Sciatic nerve (tissue), 2 donors: ENCODE measurements at places on chromosomes 12 and 14. TPM values are rescaled to one million over a fixed set of nuclear protein-coding genes. Genes with fewer than 3 reads are reported as not detected.

PRB2 gene
- not detected for total RNA-seq

CPNE6 gene
- total RNA-seq = not detected

ADCY6 gene
- 75.9 TPM for total RNA-seq

SSPN gene
- total RNA-seq = 119 TPM

IKBIP gene
- total RNA-seq = 16.4 TPM

KCNC2 gene
- not detected for total RNA-seq

BICDL1 gene
- total RNA-seq = 1.5 TPM

RAB3IP gene
- total RNA-seq = 15.7 TPM

PAX9 gene
- total RNA-seq = 5.3 TPM

DNA sequence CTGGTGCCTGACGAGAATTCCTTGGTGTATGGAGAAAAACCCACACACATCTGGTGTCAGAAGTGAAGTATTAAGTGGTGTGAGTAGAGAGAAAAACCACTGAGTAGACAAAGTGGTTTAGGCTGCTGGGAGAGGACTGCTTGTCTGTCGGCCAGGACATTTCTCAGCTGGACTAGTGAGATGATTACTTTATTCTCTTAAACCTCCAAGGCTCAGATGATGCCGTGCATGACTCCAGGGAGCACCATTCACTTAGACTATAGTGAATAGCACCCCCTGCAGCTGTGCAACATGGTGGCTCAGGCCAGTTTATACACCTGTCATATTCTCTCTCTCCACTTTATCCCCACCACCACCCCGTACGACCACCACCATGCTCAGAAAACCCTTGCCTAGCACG, 28.5 kb upstream of the NFYB start:
- no peak for DNase-seq

DNA sequence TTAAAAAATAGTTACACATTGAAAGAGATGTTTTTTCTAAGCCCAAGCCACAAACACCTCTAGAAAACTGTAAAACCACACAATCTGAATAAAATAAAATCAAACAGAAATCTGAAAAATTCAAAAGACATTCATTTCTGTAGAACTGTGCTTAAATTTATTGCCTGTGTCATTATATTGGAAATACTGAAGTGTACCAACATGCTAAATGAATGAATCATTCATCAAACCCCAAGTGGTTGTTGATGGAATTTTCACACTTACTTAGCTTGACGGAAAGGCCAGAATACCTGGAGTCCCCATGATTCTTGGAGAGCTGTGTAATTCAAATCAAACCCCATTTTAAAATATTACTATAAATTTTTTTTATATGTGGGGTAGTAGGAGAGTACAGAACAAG, 2.7 kb downstream of the KITLG start:
- DNase-seq = no peak

DNA sequence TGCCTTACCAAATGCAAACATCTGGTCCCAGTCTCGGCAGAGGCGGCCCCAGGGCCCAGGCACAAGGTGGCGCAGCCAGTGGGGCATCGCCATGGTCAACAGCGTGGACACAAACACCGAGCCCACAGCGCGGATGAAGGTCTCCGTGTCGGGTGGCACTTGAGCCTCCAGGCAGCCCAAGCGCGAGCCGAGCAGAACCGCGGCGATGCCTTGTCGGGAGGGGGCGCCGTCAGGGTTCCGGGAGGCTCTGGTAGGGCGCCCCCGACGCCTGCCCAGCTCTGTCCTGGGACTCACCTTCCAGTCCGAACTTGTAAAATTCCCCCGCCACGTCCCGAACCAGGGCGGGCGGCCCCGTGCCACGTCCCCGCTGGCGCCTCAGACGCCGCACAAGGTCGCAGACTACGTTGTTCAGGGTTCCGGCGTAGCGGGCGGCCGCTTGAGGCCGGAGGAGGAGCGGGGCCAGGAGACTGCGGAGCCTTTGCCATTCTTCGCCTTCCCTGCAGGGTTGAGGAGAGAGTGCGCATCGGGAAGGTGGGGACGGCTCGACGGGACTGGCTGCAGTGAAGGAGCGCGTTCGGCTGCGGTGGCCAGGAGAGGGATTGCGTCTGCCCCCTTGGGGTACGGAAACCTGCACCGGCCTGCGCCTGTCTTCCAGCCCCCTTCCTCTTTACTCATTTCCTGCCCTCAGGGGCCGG, 1.7 kb downstream of the CYP27B1 start:
- DNase-seq = no peak

DNA sequence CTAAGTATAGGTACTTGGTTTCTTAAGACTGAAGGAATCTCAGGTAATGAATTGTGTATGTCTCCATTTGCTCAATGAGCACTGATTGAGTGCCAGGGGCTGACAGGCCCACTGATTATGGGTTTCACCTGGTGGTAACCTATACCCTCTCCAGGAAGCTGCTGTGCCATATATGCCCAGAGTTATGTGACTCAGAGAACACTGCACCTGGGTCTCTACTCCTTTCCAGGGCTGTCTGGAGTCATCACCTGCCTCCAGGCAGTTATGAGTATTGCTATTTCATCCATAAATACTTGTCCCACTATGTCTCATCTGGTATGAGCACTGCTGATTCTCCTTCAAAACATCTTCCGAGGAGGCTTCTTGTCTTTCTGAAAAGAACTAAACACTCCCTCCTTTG, 692.9 kb downstream of the BCL11B start:
- DNase-seq = no peak

- DNase-seq = no peak
Observed at GRCh38 chr12:76636121-76636692, 76.6 kb upstream of the OSBPL8 start.

- no peak for DNase-seq
Observed at GRCh38 chr12:104232609-104233280, 17.2 kb downstream of the TXNRD1 start.

- DNase-seq = no peak
Observed at GRCh38 chr12:43551971-43552559, at the start of gene ADAMTS20. ADAMTS20 (minus strand) TSS chr12:43552203; CDS start chr12:43551921, 282 bp downstream.

DNA sequence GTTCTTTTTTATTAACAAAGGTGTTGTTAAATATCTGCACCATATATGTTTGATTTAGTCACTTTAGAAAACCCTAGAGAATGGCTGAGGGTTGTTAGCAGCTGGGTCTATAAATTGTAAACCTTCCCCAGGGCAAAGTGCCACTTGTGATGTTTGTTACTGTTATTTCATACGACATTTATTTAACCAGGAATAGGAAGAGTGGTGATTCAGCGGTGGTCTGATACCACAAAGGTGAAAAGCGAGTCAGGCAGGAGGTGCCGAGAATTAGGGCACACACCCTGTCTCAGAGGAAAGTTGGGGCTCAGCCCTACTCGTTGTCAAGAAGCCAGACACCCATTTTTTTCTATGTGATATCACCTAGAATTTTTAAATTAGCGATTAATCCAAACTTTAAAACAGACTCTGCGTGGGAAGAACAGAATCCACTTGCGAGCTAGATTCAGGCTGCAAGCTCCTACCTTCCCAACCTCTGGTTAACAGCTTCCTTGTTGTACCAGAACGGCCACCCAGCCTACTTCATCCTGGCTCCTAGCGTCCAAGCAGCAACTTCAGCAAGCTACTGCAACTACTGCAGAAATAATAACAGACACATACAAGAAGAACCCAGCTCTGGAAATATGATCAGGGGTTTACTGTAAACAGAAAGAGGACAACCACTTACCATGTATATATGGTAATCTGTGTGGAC, 126.7 kb downstream of the TMEM132D start:
- DNase-seq = no peak

- no peak for DNase-seq
Observed at GRCh38 chr12:117352206-117352605, 9.2 kb downstream of the NOS1 start.

DNA sequence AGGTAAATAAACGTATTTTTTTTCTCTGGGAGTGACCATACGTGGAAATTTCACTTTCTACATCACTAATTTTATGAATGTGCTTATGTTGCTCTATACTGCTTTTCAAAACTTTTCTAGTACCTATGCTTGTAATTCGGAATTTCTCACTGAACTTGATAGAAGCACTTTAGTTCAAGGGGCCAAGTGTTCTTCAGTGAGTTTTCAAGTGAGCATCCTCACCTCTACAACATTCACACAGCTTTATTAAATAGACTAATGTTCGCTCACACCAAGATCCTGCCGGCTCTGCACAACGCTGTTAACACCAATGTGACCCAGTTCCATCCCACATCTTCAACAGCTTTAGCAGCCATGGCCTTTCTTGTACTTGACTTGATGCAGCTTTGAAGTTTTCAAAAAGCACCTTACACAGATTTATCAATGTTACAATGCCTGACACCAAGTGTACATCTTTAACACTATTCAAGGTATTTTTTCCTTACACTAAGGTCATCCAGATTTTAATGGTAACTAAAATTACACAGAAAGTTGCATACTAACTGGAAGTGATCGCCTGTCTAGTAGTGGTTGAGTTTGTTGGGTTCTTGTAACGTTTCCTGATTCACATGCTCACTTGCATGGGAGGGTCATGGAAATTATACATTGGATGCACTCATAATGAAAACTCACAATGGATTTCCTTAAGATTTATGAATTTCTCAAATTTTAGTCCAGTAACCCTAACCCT, 4.5 kb downstream of the UBC start:
- DNase-seq = no peak

- no peak for DNase-seq
Observed at GRCh38 chr12:109482491-109482890, 5.1 kb downstream of the UBE3B start.

- no peak for DNase-seq
Observed at GRCh38 chr14:94161981-94162380, 12.1 kb upstream of the PPP4R4 start.

DNA sequence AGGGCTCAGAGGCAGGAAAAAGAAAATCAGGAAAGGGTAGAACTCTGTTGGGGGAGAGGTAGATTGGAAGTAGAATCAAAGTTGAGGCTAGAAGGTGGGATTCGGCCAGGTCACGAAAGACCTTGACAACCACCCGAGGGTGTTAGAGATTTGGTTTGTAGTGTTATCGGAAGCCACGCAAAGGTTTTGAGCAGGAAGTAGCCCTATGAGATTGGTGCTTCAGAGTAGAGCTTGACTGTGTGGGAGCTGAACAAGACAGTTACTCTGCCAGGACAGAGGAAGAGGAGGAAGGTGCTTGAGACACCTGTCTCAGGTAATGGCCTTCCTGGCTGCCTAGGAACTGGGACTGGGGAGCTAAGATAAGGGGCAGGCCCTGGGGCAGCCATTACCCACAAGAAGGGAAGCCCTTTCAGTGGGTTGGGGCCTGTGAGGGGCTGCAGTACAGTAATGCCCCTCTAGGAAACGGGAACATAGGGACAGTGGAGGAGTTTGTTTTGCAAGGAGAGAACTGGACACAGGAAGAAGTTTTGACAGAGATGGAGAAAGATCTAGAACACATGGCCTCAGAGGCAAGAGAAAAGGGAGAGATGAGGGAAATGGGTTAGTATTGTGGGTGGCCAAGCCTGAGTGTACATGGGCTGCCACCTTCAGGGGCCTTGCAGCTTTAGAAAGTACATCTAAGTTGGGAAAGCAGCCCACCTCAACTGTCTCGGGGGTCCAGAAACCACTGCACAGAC, 73.5 kb downstream of the RIN3 start:
- DNase-seq = peak; percentile 19

DNA sequence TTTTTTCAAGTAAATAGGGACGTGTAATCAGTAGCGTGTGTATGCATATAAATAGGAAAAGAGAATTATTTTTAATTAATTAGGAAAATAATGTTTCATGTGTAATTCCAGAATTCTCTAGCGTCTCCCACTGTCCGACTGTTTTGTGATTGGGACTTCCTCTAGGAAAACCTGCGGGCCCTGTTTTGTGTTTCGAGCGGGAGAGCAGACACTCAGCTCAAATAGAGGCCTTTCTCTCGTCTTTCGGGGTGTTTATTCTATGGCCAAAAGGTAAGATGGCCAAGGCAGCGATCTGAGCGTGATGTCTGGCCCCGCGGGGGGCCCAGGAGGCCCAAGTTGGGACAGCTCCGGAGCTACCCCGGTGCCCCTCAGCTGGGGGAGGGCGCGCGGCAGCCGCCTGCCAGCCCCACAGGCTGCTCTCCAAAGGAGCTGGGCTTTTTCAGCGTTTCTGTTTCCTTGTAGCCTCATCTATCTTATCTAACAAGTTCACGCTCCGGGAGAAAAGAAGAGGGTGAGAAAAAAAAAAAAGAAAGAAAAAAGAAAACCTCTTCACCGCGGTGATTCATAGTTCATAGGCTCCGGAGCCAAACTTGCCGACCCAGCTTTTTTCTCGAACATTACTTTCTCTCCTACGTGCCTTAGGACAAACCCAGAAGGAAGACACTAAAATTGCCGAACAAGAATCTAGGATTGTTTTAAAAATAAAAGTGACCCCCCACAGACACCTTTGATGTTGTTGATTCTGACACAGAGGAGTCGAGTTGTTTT, 7.5 kb upstream of the FOXG1 start:
- no peak for DNase-seq

DNA sequence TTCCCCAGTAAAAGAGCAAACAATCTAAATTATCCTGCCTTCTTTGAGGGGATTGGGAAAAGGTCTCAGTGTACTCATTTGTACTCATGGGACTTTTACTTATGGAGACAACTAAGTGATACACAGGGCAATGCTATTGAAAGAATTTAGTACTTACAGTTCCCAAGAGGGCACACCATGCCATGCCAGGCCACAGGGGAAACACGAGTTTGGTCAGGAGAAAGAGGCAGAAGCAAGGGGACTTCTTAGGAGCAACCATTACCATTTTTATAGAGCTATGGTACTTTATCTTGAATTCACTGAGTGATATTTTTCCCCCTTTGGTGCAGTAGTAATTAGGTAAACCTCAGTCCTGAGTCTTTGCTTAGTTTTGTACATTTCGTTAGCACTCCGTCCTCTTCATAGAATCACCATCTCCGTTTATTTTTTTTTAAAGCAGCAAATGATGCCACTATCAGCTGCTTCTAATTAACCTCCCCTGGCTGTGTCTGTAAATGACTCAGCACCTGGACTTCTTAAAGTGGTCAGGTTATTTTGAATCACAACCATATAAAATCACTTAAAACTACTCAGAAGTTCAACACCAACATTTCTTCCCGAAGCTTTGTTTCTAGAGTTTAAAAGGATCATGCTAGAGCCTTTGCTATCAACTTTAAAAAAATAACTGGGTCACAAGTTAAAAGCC, 5.9 kb upstream of the WASHC3 start:
- DNase-seq = no peak

GRCh38 chr14:51333901-51334521, 94.0 kb downstream of the TMX1 start:
- DNase-seq = no peak

GRCh38 chr12:51867796-51868428, 19.4 kb upstream of the FIGNL2 start:
- DNase-seq = no peak

DNA sequence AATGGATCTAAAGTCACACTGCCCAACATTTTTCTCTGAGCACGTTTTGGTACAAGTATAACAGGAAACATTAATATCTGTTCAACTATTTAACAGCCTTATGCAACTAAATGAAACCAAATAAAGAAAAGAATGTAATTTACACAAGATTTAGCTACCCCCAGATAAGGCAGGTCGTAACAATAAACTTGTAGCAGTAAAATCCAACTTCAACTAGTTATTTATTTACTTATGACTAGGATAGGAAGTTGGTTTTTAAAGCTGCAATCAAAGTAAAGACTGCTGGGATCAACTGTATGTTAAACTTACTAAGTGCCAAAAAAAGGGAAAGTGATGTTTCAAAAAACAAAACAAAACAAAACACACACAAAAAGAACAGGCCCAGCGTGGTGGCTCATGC, 30.9 kb downstream of the FERMT2 start:
- DNase-seq = no peak

GRCh38 chr14:95485222-95485819, 31.1 kb downstream of the SYNE3 start:
- no peak for DNase-seq

- DNase-seq = peak; percentile 48
Observed at GRCh38 chr14:104280902-104281767, 142.7 kb downstream of the KIF26A start.

- no peak for DNase-seq
Observed at GRCh38 chr14:77923131-77923936, 123.4 kb downstream of the ADCK1 start.
